ENCODE measurements at places on chromosomes 11 and 22.

DNA sequence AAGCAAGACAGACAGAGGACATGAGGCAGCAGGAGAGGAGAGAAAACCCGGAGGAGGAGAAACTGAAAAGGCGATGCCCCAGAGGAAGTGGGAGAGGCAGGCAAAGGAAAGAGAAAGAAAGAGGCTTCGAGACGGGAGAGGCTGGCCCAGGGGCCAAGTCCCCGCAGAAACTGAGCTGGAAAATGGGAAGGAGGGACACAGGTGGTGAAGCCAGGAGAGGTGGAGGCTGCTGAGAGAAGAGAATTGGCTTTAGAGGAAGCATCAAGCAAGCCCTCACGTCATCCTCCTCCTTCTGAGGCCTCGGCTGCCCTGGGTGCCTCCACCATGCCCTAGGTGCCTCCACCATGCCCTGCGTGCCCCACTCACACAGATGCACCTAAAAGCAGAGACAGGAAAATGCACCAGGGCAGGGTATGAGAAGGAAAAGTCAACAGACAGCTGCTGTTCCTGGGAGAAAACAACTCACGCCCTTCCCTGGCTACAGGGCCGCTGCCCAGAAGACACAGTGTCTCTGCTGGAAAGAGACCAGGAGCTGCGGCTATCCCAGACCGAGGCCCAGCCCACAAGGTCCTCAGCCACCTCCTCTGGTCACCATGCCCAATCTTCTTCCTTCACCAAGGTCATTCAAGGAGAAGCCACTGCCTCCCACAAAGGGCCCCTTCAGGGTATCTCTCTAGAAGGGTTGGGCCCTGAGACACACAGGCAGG is 14.3 kb downstream of the FXYD6 start:
- DNase-seq, result no peak

DNA sequence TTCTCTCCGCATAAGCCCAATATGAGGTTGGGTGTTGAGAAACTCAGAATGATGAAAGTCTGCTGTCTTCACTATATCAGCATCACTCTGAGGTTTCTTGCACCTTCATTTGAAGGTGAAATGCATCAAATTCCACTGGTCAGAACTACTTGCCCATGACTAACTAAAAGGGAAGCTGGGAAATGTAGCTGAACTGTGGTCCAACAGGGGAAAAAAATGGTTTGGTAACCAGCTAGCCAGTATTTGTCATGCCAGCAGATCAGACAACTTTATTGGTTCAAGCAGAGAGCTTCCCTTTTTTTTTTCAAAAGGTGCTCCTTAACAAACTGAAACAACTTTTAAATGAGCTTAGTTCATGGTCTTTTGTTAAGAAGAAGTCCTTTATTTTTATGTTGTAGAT is 14.2 kb upstream of the PIK3C2A start:
- no peak for DNase-seq

DNA sequence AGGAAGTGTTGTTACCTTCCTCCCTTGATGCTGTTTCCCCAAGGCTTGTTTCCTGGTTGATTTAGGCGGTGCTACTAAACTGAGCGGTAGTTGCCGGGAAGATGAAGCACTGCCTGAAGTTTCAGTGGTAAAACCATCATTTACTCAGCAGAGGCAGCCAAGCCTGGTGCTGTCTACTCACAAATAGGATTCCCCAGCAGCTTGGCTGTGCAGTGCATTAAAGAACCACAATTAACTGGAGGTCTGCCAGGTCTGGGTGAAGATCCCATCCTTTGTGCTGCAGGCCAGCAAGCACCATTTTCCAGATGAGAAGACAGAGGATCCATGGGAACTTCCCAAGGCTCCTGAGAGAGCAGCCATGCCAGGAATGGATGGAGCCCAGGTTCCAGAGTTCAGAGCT is 231.9 kb upstream of the E2F8 start:
- DNase-seq, result no peak

- no peak for DNase-seq
Observed at GRCh38 chr22:47816863-47817210, 1054.4 kb downstream of the TBC1D22A start.
